ENCODE measurements at places on chromosomes 11 and 22.

DNA sequence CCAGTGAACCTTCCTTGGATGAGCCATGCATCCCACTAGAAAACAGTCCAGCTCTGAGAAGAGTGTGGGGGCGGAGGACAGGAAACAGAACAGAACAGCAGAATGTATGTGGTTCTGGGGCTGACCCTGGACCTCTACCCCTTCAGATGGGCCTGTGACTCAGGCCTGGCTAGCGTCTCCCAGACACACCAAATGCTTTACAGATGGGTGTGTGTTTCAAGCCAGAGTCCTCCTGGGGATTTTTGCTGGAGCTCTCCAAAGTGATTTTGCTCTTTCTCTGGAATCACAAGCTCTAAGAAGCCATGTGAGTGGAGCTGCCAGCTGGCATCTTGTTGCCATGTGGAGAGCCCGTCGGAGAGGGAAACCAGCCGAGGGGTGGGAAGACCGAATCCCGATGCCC, 13.2 kb upstream of the C1QTNF4 start:
- peak; percentile 96 for DNase-seq

GRCh38 chr11:114082767-114083181, 23.3 kb downstream of the ZBTB16 start:
- DNase-seq: peak; percentile 71

DNA sequence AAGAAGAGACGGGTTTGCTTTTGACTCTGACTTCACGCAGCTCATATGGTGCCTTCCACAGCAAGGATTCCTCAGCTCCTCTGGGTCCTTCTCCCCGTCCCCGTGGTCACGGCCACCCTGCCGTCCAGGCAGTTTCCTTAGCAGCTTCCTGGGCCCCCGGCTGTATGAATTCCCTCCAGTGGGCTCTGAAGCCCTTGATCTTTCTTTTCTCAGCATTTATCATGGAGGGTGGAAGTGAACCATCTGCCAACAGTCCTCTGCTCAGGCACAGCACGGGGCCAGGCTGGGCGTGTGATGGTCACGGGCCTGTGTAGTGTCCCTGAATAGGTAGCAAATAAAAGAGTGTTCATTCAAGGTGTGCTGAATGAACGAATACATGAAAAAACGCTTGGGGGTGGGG, 782.4 kb downstream of the BRD1 start:
- no peak for DNase-seq

DNA sequence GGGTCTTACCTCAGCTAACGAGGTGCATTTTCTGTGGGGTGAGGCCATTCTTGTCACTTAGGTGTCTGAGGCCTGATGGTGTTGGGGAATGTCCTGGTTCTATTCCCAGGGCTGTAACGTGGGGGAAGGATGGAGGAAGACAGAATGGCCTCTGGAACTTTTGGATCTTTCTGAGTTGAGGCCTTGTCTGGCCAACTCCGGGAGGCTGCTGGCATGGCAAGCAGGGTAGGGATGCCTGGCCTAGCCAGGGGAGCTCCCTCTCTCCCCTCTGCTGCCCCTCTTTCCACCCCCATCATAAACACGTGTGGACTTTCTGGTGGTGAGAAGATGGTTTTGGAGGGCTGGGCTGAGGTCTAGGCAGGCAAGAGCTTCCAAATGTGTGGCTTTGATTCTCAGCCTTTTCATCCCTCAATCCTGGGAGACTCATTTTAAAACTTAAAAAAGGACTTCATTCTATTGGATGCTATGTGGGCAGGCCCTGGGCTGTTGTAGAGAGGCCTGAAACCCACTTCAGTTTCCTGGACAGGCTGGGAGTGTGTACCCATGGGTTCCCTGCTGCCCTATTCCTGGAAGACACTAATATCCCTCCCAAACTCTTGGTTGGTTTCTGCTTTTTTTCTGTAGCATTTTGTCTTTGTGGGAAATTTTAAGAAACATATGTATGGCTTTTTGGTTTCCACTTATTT, 30.9 kb downstream of the ZBTB16 start:
- no peak for DNase-seq

- DNase-seq: no peak
Observed at GRCh38 chr11:19237381-19237780, 3.4 kb downstream of the E2F8 start.

DNA sequence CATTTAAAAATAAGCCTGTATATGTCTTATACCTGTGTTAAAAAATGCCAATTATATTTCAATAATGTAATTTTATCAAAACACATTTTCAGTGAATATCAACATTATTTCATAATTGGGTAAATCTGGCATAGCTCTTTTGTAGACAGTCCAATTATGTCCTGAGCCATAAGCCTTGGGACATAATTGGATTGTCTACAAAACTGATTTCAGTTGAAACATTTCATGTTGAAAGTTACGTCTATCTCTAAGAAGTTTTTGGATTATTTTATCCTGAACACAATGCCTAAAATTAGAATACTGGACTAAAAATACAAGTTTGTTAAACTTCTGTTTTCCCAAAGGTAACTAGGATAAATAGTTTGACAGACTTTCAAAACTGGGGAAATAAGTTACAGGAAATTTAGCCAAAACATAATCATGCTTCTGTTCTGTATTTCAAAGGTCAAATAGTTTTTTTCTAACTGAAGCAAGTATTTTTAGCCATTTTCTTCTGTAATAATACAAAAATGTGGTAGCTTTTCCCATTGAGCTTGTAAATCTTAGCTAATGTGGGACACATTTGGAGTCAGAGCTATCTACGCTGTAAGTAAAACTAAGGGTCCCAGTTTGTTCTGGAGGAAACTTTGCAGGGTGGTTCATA, 100.7 kb upstream of the BIRC3 start:
- DNase-seq: no peak

DNA sequence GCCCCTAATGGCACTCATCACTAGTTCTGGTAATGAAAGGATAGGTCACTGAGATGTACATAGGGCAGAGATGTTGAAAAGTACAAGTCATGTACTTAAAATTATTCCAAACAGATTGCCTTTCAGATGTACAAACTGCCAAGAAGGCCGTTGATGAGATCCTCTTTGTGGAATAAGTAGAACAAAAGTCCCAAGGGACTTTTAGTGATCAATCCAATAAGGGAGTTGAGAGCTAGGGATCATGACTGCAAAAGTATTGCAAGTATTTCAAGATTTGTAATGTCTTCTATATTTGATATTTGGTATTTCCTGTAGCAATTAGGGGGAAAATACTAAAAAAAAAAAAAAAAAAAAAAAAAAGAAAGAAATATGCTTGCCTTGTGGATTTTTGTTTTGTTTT, 82.2 kb downstream of the ATG16L2 start:
- DNase-seq: no peak

GRCh38 chr22:48226026-48227013, 1463.9 kb downstream of the TBC1D22A start:
- DNase-seq: no peak

DNA sequence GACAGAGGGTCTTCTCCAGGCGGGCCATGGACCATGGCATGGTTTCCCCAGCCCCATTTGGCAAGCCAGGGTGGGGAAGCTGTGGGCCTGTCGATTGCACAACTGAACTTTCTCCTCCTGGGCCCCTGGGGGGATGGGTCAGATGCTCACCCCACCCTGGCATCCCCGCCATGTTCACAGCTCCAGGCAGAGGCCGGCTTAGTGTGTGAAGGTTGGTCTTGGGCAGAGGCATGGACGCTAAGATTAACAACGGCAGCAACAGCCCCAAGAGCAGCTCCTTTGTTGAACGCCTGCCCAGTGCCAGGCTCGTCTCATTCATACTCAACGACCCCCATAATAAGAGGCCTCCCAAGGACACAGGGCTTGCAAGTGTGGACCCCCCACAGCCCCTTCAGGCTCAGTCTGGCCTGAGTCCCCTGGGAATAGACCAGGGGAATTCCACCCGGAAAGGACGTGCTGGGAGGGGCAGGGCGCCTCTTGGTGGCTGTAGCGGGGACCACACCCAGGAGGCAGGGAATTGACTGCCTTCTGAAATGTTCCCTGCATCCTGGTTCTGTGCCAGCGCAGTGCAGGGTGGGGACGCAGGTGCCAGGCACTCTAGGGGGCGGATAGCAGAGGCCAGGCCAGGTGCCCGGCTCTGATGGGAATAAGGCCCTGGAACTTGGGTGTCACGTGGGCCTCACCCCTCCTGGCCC, 8.3 kb downstream of the TSPO start:
- no peak for DNase-seq

GRCh38 chr11:61145228-61146005, 15.8 kb downstream of the VPS37C start:
- DNase-seq: no peak

DNA sequence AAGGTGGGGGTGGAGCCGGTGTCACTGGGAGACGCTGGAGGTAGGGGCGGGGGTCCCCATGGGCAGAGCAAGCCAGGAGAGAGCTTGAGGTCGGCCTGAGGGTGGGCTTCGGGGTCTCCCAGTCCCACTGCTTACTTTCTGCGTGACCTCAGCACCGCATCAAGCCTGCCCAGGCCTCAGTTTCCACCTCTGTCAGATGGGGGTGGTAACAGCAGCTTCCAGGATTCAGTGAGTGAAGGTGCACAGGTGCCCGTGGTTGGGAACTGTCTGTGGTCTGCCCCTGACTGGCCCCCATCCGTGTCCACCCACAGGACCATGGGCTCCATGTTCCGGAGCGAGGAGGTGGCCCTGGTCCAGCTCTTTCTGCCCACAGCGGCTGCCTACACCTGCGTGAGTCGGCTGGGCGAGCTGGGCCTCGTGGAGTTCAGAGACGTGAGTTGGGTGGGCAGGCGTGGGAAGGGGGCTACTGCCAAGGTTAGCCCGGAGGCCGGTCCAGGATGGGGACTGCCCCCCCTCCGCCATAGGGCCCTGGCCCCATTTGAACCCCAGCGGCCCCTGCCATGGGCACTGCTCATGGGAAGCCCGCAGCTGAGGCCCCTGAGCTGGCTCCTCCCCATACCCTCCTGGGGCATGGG, 2.2 kb downstream of the TCIRG1 start:
- no peak for DNase-seq

DNA sequence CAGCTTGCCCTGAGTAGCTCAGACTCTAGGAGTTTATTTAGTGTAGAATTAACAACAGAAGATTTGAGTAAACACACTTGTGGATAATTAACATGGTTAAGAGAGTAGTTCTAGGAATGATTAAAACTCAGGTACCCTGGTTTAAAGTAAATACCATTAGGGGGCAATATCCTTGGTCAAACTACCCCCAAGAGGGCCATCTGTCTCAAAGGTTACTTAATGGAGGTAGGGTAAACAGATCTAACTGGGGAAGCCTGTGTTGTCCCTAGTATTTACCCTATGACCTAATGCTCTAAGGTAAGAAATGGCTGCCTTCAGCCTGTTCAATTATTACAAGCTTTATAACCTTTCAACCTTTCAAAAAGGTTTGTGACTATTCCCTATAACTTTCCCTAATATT, 10.6 kb upstream of the GLYATL1 start:
- DNase-seq: no peak

DNA sequence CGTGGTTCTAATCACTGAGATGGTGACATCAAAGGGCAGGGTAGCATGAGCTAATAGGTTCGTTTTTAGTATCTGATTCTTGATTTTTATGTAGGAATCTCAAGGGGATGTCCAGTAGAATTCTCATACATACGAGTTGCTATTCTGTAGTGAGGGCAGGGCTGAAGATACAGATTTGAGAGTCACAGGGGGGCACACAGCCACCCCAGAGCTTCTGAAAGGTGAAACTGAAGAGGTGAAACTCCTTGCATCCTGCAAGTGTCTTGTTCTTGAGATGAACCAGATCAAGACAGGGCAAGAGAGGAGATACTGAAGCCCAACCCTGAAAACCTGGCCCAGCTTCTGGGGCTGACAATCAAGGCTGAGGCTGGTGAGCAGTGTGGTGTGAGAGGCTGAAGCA, 35.6 kb upstream of the TMEM123 start:
- no peak for DNase-seq

- DNase-seq: no peak
Observed at GRCh38 chr22:19674129-19674928, 40.0 kb upstream of the SEPTIN5 start.

- DNase-seq: no peak
Observed at GRCh38 chr22:22165936-22166710, 78.5 kb upstream of the VPREB1 start.

GRCh38 chr22:27370987-27371386, 430.6 kb downstream of the MN1 start:
- DNase-seq: no peak

- DNase-seq: peak; percentile 85
Observed at GRCh38 chr11:43376594-43376993, 17.9 kb downstream of the TTC17 start.

DNA sequence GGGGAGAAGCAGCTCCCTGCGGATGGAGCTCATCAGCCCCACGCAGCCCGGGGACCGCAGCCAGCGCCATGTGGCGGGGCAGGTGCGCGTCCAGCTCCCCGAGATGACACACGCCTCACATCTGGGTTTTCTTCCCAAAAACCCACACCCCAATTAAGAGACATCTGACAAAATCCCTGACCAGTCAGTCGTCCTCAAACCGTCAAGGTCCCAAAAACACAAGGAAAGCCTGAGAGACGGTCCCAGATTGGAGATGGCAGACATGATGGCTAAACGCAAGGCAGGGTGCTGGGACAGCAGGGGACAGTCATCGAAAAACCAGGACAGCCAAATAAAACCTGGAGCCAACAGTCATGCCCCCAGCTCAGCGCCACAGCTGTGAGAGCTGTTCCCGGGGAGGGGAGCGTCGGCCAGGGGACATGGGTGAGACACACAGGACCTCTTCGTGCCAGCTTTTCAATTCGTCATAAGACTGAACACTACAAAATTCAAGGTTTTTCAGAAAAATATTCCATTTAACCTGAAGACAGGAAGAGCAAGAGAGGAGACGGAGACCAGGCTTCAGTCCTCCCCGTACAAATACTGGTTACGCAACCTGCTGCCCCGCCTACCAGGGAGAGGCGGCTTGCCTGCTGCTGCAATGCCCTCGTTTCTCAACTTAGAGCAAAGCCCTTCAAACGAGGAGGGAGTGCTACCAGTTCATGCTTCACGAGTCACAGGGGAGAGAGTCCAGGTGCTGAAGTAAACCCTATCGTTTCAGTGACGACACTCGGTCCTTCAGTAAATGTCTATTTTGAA, 10.5 kb downstream of the TOLLIP start:
- DNase-seq: peak; percentile 93

DNA sequence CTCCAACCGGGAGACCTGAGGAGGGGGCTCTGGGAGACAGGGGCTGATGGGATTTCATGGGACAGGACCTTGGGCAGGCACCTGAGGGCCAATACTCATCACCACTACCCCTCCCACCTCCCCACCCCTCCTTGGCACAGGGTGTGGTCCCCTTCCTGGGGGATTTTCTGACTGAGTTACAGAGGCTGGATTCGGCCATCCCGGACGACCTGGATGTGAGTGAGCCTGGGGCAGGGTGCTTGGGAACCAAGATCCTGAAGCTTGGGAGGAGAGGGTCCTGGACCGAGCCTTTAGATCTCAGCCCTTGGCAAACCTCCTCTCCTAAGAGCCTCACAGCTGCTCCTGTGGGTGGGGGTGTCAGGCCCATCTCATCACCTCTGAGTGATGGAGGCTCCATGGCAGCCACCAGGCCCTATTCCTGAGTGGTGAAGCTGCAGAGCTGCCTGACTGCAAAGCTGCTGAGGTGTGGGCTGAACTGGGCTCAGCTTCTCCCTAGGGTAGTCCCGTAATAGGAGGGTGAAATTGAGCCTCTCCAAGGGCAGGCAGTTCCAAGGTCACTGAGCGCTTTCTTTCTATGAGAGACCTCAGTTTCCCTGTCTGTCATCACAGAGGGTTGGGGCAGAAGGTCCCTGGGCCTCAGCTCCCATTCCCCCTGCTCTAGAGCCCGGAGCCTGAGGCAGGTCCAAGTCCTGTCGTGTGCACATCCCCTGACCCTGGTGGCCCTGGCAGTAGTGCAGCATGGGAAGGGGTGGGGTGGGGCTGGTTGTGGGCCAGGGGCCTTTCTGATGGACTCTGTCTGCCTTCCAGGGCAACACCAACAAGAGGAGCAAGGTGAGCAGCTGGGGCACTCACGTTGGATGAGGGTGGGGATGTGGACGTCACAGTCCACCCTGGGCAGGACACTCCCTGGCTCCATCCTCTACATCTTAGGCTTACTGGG, 6.5 kb downstream of the RGL4 start:
- DNase-seq: no peak

Data from amniotic epithelial cell (primary cell).